Ureter (tissue), 1 donor: ENCODE measurements at places on chromosomes 3 and 15. TPM values are rescaled to one million over a fixed set of nuclear protein-coding genes. Genes with fewer than 3 reads are reported as not detected.

DNA sequence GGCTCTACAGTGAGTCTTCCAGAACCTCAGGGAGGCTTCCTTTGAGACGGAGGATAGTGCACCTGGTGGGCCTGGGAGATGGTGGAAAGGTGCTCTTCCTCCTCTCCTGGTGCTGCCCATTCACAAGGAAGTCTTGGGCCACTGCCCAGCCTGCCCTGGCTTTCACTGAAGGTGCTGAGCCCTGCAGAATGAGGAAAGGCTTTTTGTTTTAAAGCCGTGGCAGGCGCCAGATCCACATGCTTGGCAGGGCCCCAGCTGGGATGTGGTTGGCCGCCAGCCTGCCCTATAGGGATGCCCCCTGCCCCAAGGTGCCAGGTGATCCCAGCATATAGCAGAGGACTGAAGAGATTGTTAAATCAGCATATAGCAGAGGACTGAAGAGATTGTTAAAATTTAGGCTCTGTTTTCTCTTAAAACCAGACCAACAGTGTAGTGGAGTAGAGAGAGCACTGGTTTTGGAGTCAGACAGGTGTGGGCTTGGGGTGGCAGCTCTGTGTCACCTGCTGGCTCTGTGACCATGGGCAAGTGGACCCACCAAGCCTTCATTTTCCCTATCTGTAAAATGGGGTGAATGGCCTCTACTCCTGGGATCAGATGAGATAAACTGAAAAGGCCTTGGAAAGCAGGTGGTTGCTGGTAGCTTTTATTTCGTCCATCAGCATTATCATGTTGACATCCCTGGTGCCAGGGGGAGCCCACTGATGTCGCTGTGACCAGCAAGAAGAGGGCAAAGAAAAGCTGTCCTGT lies 53.3 kb downstream of the SLC6A6 start:
- no peak for DNase-seq

DNA sequence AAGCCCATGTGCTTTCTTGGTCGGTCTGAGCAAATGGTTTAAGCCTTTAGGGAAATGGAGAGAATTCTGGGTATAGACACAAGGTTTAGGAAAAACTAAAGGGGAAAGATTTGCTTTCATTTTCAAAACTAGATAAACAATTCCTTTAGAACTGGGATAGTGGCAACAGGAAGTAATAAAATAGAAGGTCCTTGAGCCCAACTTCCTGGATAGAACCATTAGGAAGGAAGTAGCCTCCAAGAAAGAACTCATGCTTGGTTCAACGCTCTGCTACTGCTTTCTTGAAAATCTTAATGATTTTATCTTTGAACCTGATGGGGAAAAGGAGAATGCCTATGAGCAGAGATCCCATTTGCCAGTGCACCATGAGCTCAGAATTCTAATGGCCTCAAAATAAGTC lies 147.0 kb upstream of the THRB start:
- DNase-seq: no peak

GRCh38 chr3:15284121-15284889 lies 48.1 kb downstream of the SH3BP5 start:
- no peak for DNase-seq

GRCh38 chr3:50136714-50137405 lies 18.3 kb upstream of the SEMA3F start:
- no peak for DNase-seq

AGTR1 gene
- total RNA-seq: 4.6 TPM
